ENCODE measurements at places on chromosomes 3 and 15. TPM values are rescaled to one million over a fixed set of nuclear protein-coding genes. Genes with fewer than 3 reads are reported as not detected.

DNA sequence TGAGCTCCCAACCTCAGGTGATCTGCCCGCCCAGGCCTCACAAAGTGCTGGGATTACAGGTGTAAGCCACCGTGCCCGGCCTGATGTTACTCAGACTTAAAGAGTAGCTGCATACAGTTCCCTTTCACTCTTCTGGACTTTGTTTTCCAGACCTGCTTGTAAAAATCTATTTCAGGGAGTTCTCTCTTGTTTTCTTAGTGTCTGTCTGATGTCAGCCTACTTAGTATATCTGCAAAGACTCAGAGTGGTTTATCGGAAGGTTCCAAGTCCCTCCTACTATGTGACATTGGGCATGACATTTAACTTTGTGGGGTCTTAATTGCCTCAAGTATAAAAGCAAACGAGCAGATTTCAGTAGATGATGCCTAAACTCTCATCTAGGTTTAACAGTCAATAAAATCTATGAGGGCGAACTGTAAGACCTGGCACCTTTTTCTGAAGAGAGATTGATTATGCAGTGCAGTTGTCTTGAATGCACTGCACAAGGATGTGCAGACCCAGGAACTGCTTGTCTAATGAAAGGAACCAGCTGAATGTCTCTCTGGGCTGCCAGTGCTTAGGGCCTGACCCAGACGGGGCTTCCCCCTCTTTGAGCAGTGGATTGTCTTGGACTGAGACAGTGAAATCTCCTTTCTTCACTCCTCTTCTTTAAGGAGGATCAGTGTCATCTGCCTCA, 301.4 kb downstream of the PTPRG start:
- no peak for DNase-seq

ASB14 gene
- 0.41 TPM for total RNA-seq

STAC gene
- total RNA-seq = 0.13 TPM

- no peak for DNase-seq
Observed at GRCh38 chr15:88624156-88624970, 3.2 kb downstream of the AEN start.

DNA sequence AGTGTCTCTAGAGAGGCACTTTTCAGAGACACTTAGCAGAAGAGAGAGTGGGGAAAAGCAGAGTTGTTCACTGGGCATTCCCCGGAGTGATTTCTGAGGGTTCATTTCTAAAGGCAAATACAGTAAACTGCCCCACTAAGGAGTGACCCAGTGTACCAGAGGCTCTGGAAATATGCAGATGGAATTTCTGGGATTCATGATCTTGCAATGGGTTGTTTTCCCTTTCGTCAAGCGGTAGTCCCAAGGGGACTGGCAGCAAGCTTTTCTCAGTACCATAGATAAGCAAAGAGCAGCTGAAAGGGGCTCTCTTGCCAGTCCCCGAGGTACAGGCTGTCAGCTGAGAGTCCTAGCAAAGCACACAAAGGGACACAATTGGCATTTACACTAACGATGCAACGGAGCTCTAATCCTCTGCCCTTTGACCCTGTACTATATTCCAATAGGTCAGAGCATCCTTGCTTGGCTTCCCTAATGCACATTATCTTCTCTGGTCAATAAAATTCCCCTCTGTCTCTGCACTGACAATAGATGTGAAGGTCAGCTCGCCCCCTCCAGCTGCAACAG, 155.6 kb downstream of the SEMA6D start:
- DNase-seq = no peak

DNA sequence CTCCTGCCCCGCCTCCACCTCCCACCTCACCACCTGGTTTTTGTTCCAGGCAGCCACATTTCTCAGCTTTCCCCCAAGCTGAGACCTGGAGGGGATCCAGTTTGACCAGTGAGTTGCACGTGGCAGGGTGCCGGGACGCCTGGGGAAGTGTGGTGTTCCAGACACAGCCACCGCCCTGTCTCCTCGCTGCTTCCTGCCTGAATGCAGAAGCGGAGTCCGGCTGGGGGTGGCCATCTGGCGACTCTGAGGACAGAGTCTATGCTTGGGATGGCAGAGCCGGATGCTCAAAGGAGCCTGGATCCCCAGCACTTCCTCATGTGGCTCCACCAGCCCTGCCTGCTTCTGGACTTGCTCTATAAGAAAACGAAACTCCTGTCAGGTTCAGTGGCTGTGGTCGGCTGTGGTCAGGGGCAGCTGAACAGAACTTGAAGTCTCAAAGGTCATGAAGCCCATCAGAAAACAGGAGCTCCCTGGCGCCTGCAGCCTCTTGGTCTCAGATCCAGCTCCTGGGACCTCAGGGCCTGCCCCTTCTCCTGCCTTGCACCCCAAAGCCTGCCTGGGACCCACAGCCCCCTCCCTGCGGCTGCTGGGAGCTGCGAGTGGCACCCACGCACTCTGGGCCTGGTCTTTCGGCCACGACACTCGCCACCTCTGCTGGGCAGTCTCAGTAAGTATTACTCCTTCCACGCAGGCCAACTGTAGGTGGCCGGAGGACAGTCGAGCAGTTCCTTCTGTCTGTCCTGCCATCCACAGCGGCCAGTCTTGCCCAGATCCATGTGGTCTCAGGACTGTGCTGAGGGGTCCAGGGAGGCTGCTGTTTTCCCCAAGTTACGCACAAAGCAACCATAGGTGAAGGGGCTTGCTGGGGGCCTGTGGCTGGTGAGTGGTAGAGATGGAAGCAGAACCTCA, 112.8 kb upstream of the MEF2A start:
- DNase-seq = peak; percentile 95

- DNase-seq = peak; percentile 43
Observed at GRCh38 chr15:51323749-51324148, 14.6 kb downstream of the CYP19A1 start.

GRCh38 chr3:127454051-127454450, 136.5 kb downstream of the TPRA1 start:
- DNase-seq = peak; percentile 12

- no peak for DNase-seq
Observed at GRCh38 chr3:167830007-167830406, 94.5 kb downstream of the SERPINI1 start.

DNA sequence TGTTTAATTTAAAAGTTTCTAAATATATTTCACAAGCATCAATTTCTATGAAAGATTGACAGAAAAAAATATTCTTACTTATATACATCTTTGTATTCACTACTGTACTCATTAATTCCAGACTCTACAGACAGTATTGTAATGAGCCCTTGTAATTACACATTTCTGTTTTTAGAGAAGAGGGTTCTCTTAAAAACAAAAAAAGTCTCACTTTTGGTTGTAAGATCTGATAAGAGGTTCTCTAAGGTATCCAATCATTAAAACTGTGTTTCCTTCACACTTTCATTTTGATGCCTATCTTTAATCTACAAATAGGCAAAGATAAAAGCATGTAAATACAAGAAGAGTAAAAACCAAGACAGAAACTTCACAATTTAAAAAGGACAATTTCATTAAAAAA, 75.6 kb downstream of the FBXL22 start:
- no peak for DNase-seq

- DNase-seq = no peak
Observed at GRCh38 chr15:77475001-77475400, 54.3 kb downstream of the HMG20A start.

DNA sequence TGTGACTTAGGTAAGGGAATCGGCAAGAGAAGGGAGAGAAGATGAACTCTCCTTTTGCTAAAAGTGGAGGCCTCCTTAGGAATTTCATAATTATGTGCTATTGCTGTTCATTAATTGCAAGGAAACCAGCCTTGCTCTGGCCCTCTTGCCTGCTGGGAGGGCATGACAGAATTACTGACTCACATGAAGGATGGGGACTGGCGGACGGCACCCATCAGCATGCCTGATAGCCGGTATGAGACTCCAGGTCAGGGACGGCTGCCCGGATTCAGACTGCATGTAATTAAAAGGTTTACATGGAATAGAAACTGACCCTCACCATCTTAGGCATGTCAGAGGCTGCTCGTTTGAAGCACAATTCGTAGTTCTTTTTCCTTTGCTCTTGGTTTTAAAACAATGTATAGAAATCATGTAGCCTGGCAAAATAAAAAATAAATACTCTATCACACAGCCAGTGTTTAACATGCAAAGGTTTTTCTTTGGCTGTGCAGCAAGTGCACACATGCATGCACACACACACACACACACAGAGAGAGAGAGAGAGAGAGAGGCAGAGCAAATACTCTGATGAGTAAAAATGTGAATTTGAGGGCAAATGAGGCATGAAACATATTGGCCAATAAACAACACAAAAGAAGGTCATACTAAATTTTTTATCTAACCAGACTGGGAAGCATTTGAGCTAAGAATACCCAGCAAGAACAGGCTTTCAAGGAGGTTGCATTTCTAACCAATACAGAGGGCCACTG, 82.7 kb downstream of the FOXB1 start:
- DNase-seq = no peak

DNA sequence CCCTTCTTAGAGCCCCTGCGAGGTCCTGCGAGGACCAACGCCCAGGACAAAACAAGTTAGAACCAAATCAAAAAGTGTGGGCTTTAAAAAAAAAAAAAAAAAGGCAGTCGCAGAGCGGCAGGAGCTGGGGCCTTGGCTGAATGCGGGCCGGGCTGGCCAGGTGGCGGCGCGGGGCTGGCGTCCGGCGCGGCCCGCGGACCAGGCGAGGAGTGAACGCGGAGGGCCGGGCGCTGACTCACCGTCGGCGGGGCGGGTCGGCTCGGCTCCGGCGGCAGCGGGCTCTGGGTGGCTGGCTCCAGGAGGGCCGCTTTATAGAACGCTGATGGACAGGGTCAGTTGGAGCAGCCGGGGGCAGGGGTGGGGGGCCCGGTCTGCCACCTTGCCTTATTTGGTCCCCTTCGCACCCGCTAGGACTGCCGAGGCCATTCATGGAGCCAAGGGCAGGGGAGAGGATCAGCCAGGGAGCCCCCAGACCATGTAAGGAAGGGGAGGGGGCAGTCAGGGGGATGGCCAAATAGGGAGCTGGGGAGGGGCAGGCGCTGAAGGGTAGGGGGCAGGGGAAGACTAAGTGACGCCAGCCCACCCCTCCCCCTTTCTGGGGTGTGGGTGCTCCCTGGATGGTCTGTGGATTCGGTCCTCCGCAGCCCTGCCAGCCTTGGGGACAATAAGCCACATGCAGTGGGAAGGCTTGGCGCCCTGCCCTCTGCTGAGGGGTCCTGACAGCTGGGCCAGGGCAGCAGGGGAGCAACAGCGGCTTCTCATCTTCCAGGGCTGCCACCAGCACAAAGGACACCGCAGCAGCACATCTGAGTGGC, at the start of gene ACTC1:
Gene ACTC1 (minus strand): TSS at position 283 of the 815 bp plus-strand sequence. CDS start 741 bp downstream, outside the sequence.
- peak; percentile 69 for DNase-seq

- DNase-seq = no peak
Observed at GRCh38 chr15:82900511-82901060, 51.9 kb downstream of the HOMER2 start.

DNA sequence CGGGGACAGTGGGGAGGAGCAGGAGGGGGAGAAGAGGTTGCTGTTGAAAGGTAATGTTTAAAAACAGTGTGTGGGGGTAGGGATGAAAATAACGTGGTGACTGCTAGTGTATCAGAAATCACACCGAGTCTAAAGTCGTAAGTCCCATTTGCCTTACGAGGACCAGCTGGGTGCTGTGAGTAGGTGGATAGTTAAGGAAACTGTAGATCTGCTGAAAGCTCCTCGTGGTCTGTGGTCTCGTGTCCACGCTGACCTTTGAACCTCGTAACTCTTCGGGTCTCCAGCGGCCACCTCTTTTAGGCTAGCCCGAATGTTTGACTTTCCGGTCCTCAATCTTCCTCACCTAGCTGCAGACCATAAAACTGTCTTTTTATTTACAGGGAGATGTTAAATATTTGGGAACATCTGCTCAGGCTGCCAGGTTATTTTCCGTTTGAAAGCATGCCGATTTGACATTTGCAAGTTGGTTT, 29.3 kb upstream of the ST3GAL6 start:
- DNase-seq = no peak

GRCh38 chr15:70902107-70902506, 9.5 kb downstream of the LRRC49 start:
- no peak for DNase-seq

DNA sequence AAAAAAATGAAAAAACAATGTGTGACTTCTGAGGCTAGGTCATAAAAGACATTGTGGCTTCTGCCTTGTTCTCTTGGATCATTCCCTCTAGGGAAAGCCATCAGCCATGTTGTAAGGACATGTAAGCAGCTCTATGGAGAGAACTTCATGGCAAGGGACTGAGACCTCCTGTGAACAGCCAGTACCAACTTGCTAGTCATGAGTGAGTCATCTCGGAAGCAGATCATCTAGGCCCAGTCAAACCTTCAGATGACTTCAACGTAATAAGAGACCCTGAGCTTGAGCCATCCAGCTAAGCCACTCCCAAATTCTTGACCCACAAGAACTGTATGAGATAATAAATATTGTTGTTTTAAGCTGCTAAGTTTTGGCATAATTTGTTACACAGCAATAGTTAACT, 4.9 kb downstream of the MON1A start:
- DNase-seq = no peak

DNA sequence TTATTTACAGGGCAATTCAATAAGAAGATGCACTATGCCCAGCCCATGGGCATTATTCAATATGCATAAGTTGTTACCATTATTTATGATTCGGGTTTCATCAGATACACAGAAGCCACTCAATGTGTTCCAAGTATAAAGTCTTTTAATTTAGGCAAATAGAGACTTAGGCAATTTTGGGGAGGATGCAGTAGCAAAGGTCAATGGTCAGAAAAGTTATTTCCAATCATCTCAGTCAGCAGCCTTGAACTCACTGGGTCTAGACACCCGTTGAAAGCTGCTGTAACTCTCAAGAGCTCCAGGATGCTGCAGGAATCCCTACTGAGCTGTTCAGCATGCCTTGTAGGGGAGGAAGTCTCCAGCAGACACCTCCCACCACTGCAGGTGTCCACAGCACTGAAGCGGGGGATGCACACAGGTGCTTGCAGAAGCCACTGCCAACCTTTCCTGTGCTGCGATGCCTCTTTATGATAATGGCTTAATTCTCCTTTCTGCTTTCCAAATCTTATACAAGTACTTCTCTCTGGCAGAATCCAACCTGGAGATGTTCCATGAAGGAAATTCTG, 155.0 kb upstream of the SUCLG2 start:
- no peak for DNase-seq

- DNase-seq = no peak
Observed at GRCh38 chr3:196849180-196849741, 18.5 kb upstream of the SENP5 start.

CFAP91 gene
- total RNA-seq = 0.91 TPM

Data from left cardiac atrium (tissue), 4 donors.